Activated effector memory CD4-positive, alpha-beta T cell treated with anti-CD3 and anti-CD28 coated beads, Interleukin-2, amount 50 U/mL, for 16 hours (primary cell): ENCODE measurements at places on chromosomes 7 and 10.

GRCh38 chr10:49735848-49736563 is 26.1 kb downstream of the OGDHL start:
- no peak for DNase-seq

- no peak for DNase-seq
These were observed 145.9 kb upstream of the SEMA3E start for GRCh38 chr7:83794829-83795228.

DNA sequence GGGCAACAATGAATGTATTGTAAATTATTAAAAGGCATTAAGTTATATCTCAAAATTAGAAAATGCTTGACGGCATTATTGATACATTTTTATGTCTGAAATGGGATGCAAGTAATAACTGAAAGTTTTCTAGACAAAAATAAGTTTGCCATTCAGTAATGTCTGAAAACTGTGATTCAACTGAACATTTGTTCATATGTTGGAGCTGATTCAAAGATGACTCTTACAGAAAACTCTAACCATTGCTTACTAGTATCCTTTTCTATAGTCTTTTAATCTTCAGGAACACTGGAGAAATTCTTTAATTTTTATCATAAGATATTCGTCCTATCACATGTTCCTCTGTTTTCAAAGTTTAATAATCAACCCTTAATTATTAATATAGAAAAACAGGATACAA is 71.1 kb upstream of the TFEC start:
- no peak for DNase-seq

DNA sequence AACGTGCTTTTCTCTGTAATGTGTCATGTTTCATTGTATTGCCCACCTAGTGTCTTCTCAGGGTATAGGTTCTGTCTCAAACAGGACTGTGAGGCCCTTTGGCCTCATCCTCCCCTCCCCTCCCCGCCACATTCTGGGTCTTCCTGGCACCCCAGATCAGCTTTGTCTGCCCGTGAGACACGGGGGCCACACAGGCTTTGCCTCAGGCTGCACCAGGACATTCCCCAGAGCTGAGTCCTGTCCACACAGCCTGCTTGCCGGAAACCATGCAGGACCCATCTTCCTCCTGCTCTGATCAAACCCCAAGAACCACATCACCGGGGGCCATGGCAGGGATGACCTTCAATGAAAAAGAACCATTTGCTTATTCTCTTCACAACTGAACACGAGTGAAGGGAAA is 18.6 kb downstream of the MAT1A start:
- DNase-seq: no peak
